ENCODE measurements at places on chromosomes 3 and 15.
A peak's percentile ranks its signal among the peaks of the same experiment; 100 is the strongest.

- DNase-seq: no peak
Measured at GRCh38 chr3:148221303-148221702, 476.4 kb upstream of the AGTR1 start.

DNA sequence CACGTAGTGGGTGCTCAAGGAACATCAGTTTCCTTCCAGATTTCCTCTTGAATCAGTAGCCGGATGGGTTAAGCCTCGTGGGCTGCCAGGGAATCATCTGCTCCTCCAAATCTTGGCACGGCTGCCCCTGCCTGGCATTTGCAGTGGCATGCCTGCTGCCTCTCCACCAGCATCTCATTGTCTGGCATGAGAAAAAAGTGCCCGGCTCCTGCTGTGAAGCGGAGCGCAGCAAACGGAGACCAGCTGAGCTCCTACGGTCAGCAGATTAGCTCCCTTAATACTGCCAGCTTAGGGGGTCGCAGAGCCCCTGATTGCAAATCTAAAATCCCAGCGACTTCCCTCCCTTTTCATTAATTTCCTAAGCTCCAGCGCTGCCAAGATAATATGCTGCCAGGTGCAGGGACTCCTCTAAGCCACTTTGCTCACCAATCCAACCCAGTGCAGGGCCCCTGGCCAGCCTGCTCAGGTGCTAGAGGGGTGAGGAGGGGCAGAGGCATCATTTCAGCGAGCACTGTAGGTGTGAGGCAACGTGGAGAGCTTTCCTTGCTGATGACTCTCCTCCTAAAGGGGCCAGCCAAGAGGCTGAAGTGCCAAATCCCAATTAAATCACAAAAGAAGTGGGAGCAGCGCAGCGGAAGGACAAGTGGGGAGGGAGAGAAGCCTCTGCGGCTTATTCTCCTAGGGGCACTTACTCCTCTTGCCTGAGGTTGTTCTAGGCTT lies 49.6 kb upstream of the ST8SIA2 start:
- DNase-seq: no peak

GRCh38 chr3:27589795-27590194 lies 105.6 kb upstream of the SLC4A7 start:
- DNase-seq: no peak

- DNase-seq: no peak
Measured at GRCh38 chr3:119293105-119293870, 895 bp upstream of the ARHGAP31 start.

GRCh38 chr3:108190346-108190745 lies 31.9 kb downstream of the IFT57 start:
- DNase-seq: no peak

- DNase-seq: no peak
Measured at GRCh38 chr15:56996093-56996492, 77.6 kb downstream of the TCF12 start.

DNA sequence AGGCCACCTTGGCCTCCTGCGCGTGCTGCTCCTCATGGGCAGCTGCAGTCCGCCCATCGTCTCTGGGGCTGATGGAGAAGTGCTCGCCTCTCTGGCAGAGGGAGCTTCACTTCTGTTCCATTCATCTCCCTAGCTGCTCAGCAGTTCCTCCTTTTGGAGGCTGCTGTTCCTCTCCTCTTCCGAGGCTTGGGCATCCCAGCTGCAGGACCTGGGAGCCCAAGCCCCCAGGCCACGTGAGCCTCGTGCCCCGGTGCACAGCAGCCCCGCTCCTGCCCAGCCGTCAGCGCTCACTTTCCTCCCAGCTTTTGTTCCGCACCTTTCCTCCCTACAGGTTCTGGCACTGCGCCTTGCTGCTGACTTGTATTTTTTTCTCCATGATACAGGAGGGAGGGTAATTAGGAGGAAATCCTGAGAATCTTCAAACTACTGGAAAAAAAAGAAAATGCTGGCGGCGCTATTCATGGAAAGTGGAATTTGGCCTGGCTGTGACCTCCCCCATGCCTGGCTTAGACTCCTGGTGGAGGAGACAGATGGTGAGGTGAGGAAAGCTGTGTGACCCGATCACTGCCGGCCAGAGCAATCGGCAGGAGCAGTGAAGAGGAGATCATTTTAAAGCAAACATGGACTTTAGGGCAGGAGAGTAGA lies 210.1 kb downstream of the CHST2 start:
- DNase-seq: peak; percentile 7

DNA sequence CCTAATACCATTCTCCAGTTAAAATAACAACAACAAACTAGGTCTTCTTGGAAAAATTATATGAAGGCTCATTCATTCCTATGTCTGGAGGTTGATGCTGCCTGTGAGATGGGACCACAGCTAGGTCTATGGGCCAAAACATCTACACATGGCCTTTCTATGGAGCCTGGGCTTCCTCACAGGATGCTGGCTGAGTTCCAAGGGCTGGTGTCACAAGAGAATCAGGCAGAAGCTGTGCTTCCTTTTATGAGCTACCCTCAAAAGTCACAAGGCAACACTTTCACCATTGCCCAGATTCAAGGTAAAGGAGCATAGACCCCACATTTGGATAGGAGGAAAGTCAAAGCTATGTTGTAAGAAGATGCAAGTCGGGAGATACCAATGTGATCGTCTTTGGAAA lies 4.6 kb upstream of the RTP2 start:
- peak; percentile 39 for DNase-seq

DNA sequence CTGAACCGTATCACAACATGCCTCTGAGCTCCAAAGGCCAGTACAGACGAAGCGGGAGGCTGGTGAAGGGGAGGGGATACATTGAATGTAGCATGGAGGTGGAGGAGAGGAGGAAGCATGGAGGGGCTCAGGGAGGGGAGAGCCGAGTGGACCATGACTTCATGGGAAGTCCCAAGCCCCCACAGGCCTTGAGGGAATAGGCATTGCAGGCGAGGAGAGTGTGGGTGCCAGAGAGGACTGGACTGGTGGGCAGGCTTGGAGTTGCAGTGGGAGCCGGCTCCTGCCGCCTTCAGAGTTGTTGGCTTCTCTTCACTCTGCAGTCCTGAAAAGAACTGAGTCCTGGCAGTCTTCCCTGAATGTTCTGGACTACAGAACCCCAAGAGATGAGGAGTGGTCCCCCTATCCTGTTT lies 3.3 kb upstream of the RNU6-1 start:
- DNase-seq: no peak

DNA sequence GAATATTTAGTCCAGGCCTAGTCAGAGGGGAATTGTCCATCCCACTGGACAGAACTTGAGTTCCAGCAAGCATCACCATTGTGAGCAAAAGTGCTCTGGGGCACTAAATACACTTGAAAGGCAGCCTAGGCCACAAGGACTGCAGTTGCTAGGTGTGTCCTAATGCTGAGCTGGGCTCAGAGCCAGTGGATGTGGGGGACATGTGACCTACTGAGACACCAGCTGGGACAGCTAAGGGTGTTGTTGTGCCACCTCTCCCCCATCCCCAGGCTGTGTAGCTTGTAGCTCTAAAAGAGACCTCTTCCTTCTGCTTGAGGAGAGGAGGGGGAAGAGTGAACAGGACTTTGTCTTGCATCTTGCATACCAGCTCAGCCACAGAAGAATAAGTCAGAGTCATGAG lies 120.9 kb downstream of the DTWD1 start:
- no peak for DNase-seq

DNA sequence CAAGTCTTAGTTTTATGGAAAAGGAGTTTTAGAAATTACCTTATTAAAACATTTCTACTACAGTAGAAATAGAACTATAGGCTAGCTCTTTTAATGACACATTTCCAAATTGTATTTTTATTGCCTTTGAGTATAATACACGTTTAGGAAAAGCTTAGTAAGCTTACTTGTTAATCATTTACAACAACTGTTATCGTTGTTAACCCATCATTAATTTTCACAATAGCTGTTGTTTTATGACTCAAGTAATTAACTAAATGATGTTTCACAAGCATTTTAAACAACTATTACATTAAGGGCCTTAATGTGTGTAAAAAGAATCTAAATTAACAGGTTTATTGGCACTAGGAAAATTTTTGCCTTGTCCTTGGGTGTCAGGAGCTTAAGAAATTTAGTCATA lies 120.5 kb upstream of the THRB start:
- no peak for DNase-seq

DNA sequence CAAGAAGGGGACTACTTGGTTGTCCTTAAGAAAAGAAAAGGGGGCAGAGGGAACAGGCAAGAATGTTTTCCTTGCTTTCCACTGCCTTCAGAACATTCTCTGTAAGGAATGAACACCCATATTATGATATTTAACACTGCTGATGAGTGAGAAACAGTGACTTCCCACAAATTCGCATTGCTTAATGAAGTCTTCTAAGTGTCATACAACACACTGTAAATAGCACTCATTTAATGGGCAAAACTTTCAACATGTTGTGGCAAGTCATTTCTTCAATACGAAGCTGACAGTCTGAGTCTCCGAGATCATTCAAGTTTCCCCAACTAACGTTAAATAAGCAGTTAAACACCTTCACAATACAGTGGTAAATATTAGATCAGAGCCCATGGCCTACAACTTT lies 464.4 kb downstream of the SHQ1 start:
- DNase-seq: no peak

- DNase-seq: no peak
Measured at GRCh38 chr15:39267685-39268084, 313.2 kb upstream of the THBS1 start.

DNA sequence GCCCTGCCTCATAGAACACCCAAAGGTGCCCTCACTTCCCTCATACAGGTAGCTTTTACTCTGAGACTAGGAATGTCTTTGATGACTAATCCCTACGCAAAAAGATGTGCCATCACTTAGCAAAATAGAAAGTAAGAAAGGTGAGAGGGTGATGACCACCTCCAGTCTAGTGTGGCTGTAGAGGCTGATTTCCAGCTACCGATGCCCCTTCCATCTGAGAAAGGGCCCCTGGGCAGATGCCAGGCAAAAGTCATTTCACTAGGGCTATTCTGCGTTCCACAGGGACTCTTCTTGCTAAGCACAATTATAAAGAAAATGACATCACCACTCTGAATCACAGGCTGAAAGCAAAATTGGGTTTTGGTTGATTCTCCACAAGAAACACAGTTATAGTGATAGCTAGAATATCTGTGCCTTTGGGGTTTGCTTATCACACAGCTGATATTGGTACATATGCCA lies 77.4 kb downstream of the RBPMS2 start:
- DNase-seq: no peak

GRCh38 chr3:157104521-157104920 lies 55.4 kb downstream of the CCNL1 start:
- DNase-seq: no peak

DNA sequence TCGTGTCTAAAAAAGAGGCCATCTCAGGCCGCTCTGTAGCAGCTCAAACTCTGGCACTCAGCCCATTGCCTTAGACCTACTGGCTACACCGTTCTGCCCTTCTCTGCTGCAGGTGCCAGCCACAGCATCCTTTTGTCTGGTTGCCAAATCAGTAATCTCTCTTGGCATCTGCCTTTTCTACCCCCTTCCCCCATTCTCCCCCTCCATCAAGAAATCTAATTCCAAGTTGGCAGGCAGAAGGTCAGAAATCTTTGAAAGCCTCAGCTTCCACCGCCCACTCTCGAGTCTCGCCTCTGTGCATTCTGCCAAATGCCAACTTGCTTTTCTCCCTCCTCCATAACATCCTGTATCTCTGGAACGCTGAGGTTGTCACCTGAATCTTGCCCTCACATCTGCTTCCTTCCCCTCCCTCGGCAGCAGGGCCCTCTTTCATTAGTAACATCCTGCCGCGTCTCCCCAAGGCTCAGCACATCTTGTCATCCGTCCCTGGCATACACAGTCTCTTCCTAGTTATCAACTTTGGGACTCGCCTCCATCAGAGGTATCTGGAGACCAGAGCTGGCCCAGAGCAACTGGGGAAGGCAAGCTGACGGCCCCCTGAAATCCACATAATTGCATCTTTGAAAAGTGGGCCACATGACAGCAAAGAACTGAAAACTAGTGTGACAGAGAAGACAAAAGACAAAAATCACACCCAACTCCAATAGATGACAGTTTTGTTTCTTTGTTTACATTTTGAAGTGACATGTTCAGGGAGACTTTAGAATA lies 312.0 kb upstream of the CCDC54 start:
- DNase-seq: no peak

- no peak for DNase-seq
Measured at GRCh38 chr3:49998326-49998725, 58.4 kb downstream of the RBM6 start.

GRCh38 chr15:67180514-67181191 lies 73.8 kb downstream of the AAGAB start:
- no peak for DNase-seq
